ENCODE measurements at places on chromosomes 3 and 15. TPM values are rescaled to one million over a fixed set of nuclear protein-coding genes. Genes with fewer than 3 reads are reported as not detected.

STRIT1 gene
- not detected for total RNA-seq

SEMA3F gene
- total RNA-seq, result 0.55 TPM

PTH1R gene
- total RNA-seq, result 1.00 TPM

LRRIQ4 gene
- total RNA-seq, result 0.11 TPM

LRRC31 gene
- not detected for total RNA-seq

ADAMTSL3 gene
- 0.22 TPM for total RNA-seq

CYP19A1 gene
- total RNA-seq, result 0.12 TPM

ELL3 gene
- total RNA-seq, result 2.7 TPM

GMPPB gene
- 68.9 TPM for total RNA-seq

PLSCR5 gene
- not detected for total RNA-seq

CIB2 gene
- total RNA-seq, result 3.6 TPM

AMOTL2 gene
- 100 TPM for total RNA-seq

TTLL13 gene
- not detected for total RNA-seq

SPTBN5 gene
- total RNA-seq, result 0.11 TPM

IGF2BP2 gene
- 52.6 TPM for total RNA-seq

ABI3BP gene
- 7.0 TPM for total RNA-seq

FBLN2 gene
- 18.0 TPM for total RNA-seq

MELTF gene
- total RNA-seq, result 1.00 TPM

MUC4 gene
- total RNA-seq, result under 0.01 TPM

C3orf18 gene
- 20.2 TPM for total RNA-seq

SKOR1 gene
- 0.12 TPM for total RNA-seq

ANKRD34C gene
- not detected for total RNA-seq

SCN11A gene
- total RNA-seq, result under 0.01 TPM

GOLGA6B gene
- total RNA-seq, result not detected

SPINK8 gene
- not detected for total RNA-seq

GOLGA6D gene
- total RNA-seq, result not detected

CHRNA7 gene
- total RNA-seq, result 0.37 TPM

FNDC3B gene
- total RNA-seq, result 74.1 TPM

ATOSA gene
- 18.9 TPM for total RNA-seq
